Stimulated activated CD8-positive, alpha-beta memory T cell treated with anti-CD3 and anti-CD28 coated beads, Interleukin-15, amount 100 ng/mL, for 4 hours (primary cell): ENCODE measurements at places on chromosomes 6 and 20.

DNA sequence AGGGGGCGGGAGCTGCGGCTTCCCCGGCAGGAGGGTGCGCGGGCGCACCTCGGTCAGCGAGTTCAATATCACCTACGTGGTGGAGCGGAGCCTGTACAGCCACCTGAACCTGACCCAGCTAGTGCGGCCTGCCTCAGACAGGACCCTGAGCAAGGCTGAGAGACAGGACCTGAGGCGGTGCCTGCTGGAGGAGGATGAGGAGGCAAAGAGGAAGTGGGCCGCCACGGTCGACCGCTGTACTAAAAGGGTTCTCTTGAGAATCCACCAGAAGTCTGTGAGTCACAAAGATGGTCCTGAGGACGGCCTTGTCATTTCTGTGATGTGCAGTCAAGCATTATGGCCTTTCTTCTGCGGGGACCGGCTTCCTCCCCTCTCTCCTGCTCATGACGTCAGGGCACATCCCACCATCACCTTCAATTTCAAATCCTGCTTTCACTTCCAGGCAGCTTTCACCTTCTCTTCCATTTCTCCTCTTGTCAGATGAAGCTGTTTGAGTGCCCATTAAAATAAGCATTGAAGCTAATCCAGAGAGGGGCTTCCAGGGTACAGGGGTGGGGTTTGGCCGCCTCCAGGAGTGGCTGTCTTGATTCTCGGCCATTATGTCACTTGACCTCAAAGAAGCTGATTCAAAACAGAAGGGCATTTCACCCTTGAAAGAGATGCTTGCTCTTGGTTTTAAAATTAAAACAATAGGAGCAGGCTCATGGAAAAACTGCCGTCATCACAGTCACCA is 177.6 kb downstream of the SASH1 start:
- DNase-seq = no peak

- DNase-seq = no peak
These were observed 16.3 kb downstream of the PKIG start for GRCh38 chr20:44598423-44599305.

DNA sequence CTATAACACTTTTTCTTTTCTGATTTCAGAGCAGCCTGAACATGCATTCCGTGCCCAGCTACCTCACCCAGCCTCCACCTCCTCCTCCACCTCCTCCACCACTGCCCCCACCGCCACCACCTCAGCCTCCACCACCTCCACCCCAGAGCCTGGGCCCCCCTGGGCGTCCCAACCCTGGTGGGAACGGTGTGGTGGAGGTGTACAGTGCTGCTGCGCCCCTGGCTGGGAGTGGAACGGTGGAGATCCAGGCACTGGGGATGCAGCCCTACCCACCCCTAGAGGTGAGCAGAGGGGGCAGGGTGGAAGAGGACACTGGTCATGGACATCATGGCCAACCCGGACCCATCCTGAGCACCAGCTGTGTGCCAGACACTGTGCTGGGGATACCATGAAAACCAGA is 21.3 kb downstream of the ZNF341 start:
- no peak for DNase-seq

GRCh38 chr6:84462698-84463097 is 235.3 kb upstream of the CEP162 start:
- DNase-seq = no peak

DNA sequence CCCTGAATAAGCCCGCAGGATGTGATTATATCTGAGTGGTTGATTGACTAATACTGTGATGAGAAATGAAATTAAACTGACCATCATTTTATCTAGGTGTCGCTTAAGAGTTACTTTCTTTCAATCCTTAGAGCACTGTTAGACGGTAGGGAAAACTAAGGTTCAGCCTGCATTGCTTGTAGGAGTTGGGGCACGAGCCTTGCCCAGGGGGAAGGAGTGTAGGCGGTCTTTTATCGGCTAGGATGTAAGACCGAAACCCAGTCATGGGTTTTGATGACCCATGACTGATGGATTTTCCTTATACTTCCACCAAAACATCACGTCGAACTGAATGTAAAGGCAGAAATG is 392 bp upstream of the TASP1 start:
- DNase-seq = no peak

DNA sequence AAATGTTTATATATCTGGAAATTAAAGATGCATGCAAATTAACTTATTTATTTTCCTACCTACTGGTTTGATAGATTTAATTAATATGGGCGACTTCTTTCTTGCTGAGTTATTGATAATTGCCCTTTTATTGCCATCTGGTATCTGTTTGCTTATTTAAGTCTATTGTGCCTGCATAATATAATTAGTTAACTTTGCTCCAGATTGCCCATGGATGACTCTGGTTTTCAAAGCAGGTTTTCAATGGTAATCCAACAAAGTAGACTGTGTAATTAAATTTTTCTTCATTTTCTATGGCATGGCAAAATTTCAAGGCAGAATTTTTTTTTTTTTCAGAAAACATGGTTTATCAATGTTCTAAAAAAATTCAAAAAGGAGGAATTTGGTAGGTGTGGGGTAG is 1092.0 kb downstream of the GRIK2 start:
- DNase-seq = no peak

- peak; percentile 42 for DNase-seq
These were observed 121.5 kb upstream of the NEDD9 start for GRCh38 chr6:11353921-11354389.

DNA sequence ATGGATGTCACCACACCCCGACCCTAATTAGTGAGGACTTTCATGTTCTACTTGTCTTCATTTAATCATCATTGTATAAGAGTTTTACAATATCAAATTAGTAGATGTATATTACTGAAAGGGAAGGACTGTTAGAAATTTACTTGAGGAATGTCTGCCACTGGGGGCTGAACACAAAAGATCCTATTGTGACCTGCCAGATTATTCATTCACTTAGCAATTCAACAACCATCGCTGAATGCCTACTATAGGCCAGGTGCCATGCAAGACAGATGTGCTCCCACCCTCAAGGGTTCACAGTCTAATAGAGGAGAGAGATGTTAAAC is 8.0 kb upstream of the RBCK1 start:
- DNase-seq = no peak

GRCh38 chr6:136927292-136927691 is 5.2 kb downstream of the SLC35D3 start:
- no peak for DNase-seq

- no peak for DNase-seq
These were observed 59.3 kb upstream of the AKAP12 start for GRCh38 chr6:151180330-151181048.
